ENCODE measurements at places on chromosomes 4 and X. TPM values are rescaled to one million over a fixed set of nuclear protein-coding genes. Genes with fewer than 3 reads are reported as not detected.

Gene SLC6A8
- total RNA-seq = 8.0 TPM

DNA sequence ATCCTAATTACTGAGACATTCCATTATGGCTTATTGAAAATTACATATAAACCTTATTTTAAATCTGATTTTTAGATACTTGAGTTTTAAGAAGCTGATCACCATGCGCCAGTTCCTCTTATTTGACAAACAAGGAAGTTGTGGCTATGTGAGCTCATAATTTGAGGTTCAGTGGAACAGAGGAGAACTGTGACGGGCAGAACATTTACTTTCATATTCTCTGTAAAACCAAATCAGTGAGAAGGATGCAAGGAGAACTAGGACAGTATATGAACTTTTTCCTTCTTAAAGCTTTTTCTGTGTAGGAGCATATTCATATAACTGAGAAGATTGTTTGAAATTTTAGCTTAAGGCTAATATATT lies 25.3 kb downstream of the STIM2 start:
- H3K27me3 ChIP-seq = no peaks in the 10 kb centered on the region
- peak overlapping the region; percentile 62 for H3K27ac ChIP-seq
- H3K4me1 ChIP-seq = peaks cover 35% of the 10 kb centered on the region

DNA sequence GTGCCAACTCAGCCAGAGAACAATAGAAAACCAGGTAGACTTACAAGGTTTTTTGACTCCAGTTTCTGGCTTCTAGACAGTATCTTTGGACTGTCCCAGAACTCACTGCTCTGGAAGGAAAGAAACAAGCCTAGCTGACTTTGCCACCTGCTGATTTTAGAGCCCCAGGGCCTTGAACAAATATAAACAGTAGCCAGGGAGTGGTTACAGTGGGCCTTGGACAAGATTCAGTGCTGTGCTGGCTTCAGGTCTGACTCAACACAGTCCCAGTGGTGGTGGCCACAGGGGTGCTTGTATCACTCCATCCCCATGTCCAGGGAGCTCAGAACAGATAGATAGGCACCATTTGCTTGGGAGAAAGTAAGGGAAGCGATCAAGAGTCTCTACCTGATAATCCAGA lies 694.1 kb upstream of the ADGRL3 start:
- no peak overlapping the region for H3K27ac ChIP-seq
- H3K4me3 ChIP-seq = no peak overlapping the region
- H3K27me3 ChIP-seq = no peaks in the 10 kb centered on the region
- H3K36me3 ChIP-seq = no peaks in the 10 kb centered on the region
- no peaks in the 10 kb centered on the region for H3K4me1 ChIP-seq

- H3K27ac ChIP-seq = peak overlapping the region; percentile 68
- no peaks in the 10 kb centered on the region for H3K36me3 ChIP-seq
- H3K4me3 ChIP-seq = no peak overlapping the region
- DNase-seq = no peak
- no peaks in the 10 kb centered on the region for H3K4me1 ChIP-seq
- H3K27me3 ChIP-seq = no peaks in the 10 kb centered on the region
Measured at GRCh38 chr4:163666332-163666873, 171.9 kb downstream of the TMA16 start.

- no peaks in the 10 kb centered on the region for H3K36me3 ChIP-seq
- H3K4me3 ChIP-seq = no peak overlapping the region
- H3K27me3 ChIP-seq = no peaks in the 10 kb centered on the region
Measured at GRCh38 chrX:150211988-150212387, 151.1 kb upstream of the MAMLD1 start.

Gene FAM184B
- total RNA-seq = 0.17 TPM

Gene C4orf50
- total RNA-seq = 0.12 TPM

DNA sequence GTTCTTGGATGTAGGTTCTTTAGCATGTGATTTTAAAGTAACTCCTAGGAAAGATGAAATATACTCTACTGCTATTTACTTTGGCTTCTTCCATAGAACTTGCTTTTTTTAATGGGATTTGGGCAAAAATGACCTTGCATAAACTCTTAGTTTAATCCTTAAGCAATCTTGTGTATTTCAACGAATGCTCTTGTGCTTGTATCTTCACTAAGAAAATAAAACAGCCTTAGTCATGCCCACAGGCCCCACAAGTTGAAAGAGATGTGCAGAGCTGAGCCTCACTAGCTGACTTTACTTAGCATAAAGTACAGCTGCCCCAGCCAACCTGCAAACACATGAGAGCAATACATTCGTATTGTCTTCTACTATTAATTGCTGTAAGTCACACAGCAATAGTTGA lies 1609.2 kb downstream of the STIM2 start:
- DNase-seq = no peak
- H3K36me3 ChIP-seq = no peaks in the 10 kb centered on the region
- H3K4me1 ChIP-seq = no peaks in the 10 kb centered on the region
- H3K27me3 ChIP-seq = no peaks in the 10 kb centered on the region
- H3K27ac ChIP-seq = no peak overlapping the region
- H3K4me3 ChIP-seq = no peak overlapping the region

- H3K36me3 ChIP-seq = no peaks in the 10 kb centered on the region
- DNase-seq = no peak
- H3K4me1 ChIP-seq = no peaks in the 10 kb centered on the region
- H3K27me3 ChIP-seq = no peaks in the 10 kb centered on the region
- H3K27ac ChIP-seq = no peak overlapping the region
Measured at GRCh38 chrX:107603429-107604159, 24.7 kb upstream of the PRPS1 start.

- H3K36me3 ChIP-seq = no peaks in the 10 kb centered on the region
- no peak for DNase-seq
- H3K4me1 ChIP-seq = no peaks in the 10 kb centered on the region
- H3K27me3 ChIP-seq = peaks cover 4% of the 10 kb centered on the region
Measured at GRCh38 chr4:55826986-55827385, 7.4 kb downstream of the EXOC1L start.

DNA sequence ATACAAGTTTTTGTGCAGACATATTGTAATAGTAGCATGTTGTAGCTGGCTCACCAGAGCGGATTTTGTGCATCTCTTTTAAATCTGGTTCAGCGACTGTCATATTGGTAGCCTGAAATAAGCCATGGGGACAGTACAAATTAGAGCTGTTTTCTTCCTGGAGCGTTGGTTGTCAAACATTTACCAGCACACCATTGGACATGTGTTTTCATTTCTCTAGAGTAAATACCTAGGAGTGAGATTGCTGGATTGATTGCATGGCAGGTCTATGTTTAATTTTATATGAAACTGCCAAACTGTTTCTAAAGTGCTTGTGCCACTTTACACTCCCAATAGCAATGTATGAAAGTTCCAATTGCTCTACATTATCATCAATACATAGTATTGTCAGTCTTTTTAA lies 2.6 kb upstream of the ARAF start:
- no peaks in the 10 kb centered on the region for H3K27me3 ChIP-seq
- peaks cover 9% of the 10 kb centered on the region for H3K4me1 ChIP-seq
- no peak for DNase-seq

- H3K4me3 ChIP-seq = no peak overlapping the region
- H3K27me3 ChIP-seq = no peaks in the 10 kb centered on the region
- H3K4me1 ChIP-seq = no peaks in the 10 kb centered on the region
Measured at GRCh38 chr4:103032574-103032973, 13.1 kb upstream of the SLC9B1 start.

Gene SHOX
- not detected for total RNA-seq

Gene CCSER1
- total RNA-seq = 7.4 TPM

DNA sequence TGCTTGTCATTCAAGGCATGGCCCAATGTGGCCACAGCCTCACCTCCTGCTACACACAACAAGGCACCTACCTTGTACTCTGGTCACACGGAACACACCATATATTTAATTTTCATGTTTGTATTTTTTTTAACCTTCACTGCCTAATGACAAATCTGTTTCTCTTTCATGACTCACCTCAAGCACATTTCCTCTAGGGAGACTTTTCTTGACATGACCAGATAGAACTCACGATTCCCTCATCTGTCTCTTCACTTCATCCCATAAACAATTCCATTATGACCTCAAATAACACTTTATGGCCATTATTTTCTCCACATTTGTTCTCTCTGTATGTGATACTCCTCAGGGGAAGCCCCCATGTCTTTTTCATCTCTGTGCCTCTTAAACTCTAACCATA lies 11.1 kb downstream of the DRP2 start:
- no peaks in the 10 kb centered on the region for H3K36me3 ChIP-seq
- H3K4me1 ChIP-seq = no peaks in the 10 kb centered on the region
- no peaks in the 10 kb centered on the region for H3K27me3 ChIP-seq

DNA sequence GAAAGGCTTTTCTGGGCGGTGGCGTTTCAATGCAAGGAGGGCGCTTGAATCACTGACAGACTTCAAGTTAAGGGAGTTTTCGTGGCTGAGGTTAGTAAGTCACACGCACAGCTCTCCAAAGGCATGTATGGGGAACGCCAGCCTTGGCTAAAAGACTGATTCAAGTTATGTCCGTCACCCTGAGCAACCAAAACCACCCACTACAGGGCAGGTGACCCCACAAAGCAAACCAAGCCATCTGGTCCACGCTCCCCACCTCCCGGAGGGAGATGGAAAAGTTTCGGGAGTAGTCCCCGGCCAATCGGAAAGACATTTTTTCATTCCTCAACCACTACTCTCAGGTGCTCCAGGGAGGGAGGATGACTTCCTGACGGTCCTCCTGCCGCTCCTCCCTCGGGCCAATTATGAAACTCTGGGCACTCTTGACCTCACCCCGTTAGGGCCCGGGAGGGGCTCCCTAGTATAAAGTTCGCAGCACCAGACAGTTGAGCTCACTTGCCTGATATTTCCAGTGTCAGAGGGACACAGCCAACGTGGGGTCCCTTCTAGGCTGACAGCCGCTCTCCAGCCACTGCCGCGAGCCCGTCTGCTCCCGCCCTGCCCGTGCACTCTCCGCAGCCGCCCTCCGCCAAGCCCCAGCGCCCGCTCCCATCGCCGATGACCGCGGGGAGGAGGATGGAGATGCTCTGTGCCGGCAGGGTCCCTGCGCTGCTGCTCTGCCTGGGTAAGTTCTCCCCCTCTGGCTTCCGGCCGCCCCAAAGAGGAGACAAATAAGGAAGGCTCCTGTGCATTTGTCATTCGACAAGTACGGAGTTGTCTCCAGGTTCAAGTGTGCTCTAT lies at the start of gene EREG:
Gene EREG (plus strand): TSS at position 494 of the 840 bp plus-strand sequence. CDS start 164 bp downstream, at position 658.
- peak; percentile 67 for DNase-seq
- peaks cover 11% of the 10 kb centered on the region for H3K4me1 ChIP-seq
- no peaks in the 10 kb centered on the region for H3K36me3 ChIP-seq
- no peak within 1 kb of the TSS for H3K27ac ChIP-seq
- H3K27me3 ChIP-seq = peaks cover 27% of the 10 kb centered on the region

Gene TLR1
- total RNA-seq = 26.4 TPM

- no peak overlapping the region for H3K27ac ChIP-seq
- H3K4me1 ChIP-seq = no peaks in the 10 kb centered on the region
- DNase-seq = no peak
- no peaks in the 10 kb centered on the region for H3K36me3 ChIP-seq
Measured at GRCh38 chrX:69995362-69996112, 54.2 kb downstream of the AWAT2 start.

- H3K4me3 ChIP-seq = no peak overlapping the region
- H3K27me3 ChIP-seq = no peaks in the 10 kb centered on the region
- H3K4me1 ChIP-seq = no peaks in the 10 kb centered on the region
- no peak for DNase-seq
- no peaks in the 10 kb centered on the region for H3K36me3 ChIP-seq
- no peak overlapping the region for H3K27ac ChIP-seq
Measured at GRCh38 chr4:139253713-139254112, 26.3 kb downstream of the MGARP start.

Gene RHOXF2B
- total RNA-seq = not detected

Gene SERTM2
- total RNA-seq = 1.6 TPM

DNA sequence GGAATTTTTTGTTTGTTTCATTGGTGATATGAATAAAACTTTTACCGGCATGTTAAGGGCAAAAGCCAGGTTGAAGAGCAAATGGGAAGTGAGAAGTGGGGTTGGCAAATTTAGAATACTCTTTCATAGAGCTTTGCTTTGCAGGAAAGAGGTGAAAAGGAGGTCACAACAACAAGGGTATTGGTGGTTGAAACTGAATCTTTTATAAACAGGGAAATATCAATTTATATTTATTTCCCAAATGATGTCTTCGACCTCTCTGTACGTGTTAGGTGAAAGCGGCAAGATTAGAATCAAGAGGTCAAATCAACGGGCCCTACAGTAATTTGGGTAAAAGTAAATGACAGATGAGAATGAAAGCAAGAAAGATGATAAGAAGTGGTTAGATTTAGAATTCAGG lies 3.4 kb downstream of the SMR3A start:
- no peak for DNase-seq
- no peaks in the 10 kb centered on the region for H3K36me3 ChIP-seq
- H3K4me3 ChIP-seq = no peak overlapping the region
- no peaks in the 10 kb centered on the region for H3K27me3 ChIP-seq
- H3K27ac ChIP-seq = no peak overlapping the region

Gene P2RY4
- 0.23 TPM for total RNA-seq

Gene STAP1
- 1.7 TPM for total RNA-seq

- peaks cover 5% of the 10 kb centered on the region for H3K27me3 ChIP-seq
- H3K4me1 ChIP-seq = peaks cover 13% of the 10 kb centered on the region
- H3K4me3 ChIP-seq = peak overlapping the region; percentile 76
- DNase-seq = no peak
- H3K36me3 ChIP-seq = no peaks in the 10 kb centered on the region
Measured at GRCh38 chr4:71188156-71188640, 150.6 kb upstream of the SLC4A4 start.

Gene CPEB2
- 25.6 TPM for total RNA-seq

DNA sequence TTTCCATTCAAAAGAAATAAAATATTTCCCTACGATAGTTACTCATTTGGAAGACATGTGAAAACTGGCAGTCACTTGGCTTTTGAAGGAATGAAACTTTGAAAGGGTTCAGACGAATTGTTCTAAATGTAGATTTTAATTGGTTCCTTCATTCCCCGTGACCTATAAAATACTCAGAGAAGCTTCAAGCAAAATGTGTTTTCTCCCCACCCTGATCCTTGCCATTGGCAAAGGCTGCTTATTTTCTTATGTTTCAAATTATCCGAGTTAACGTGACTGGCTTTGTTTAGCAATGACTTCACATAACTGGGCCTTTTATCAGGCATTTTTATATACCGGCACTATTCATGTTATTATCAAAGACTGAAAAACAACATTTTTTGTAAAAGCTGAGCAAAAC lies 204.1 kb upstream of the NEIL3 start:
- H3K27ac ChIP-seq = no peak overlapping the region
- H3K4me1 ChIP-seq = no peaks in the 10 kb centered on the region
- H3K4me3 ChIP-seq = no peak overlapping the region
- H3K27me3 ChIP-seq = no peaks in the 10 kb centered on the region

Gene C1QTNF7
- total RNA-seq = 15.1 TPM

Gene EMCN
- total RNA-seq = 35.9 TPM

DNA sequence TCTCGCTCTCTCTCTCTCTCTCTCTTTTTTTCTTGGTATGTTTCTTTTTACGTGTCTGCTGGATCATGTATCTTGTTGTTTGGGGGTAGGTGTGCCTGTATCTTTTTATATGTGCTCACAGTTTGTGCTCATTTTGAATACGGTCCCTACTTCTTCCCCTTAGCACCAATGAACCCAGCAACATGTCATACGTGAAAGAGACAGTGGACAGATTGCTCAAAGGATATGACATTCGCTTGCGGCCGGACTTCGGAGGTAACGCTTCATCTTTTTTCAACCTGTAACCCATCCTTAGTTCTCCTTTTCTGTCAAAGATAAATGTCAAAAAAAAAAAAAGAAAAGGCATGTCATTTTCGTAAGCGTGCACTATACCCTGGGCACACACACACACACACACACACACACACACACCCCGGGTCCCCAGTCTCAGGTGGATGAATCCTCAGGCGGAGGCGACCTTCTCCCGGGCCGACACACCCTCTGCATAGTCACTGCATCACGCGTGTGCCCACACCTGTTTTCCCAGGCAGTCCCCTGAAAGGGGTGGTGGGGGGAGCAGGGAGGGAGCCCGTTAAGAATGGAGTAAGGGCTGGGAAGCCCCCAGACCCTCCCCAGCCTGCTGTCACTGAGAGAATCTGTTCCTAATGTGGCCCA lies 511 bp downstream of the GABRB1 start:
- H3K36me3 ChIP-seq = no peaks in the 10 kb centered on the region
- no peak overlapping the region for H3K27ac ChIP-seq

Gene OPRPN
- not detected for total RNA-seq

Gene FREM3
- total RNA-seq = 0.78 TPM

Data from upper lobe of right lung (tissue), 1 donor.